ENCODE measurements at places on chromosomes 6 and 20.

DNA sequence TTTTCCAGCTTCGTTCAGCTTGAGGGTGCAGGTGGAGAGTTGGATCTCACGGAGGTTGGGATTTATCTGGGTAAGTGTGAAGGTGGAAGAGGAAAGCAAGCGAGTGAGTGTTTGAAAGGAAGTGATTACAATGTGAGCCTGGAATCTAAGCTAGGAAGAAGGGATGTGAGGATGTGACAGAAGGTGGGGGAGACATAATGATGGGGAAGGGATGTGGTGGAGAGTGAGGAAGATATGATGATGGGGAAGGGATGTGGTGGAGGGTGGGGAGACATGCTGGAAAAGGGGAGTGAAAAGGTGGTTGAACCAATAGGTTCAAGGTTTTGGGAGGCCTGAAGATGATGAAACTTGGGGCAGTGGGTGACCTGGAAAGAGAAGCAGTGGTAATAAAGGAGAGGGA lies 23.2 kb downstream of the KIAA1755 start:
- no peak for DNase-seq

DNA sequence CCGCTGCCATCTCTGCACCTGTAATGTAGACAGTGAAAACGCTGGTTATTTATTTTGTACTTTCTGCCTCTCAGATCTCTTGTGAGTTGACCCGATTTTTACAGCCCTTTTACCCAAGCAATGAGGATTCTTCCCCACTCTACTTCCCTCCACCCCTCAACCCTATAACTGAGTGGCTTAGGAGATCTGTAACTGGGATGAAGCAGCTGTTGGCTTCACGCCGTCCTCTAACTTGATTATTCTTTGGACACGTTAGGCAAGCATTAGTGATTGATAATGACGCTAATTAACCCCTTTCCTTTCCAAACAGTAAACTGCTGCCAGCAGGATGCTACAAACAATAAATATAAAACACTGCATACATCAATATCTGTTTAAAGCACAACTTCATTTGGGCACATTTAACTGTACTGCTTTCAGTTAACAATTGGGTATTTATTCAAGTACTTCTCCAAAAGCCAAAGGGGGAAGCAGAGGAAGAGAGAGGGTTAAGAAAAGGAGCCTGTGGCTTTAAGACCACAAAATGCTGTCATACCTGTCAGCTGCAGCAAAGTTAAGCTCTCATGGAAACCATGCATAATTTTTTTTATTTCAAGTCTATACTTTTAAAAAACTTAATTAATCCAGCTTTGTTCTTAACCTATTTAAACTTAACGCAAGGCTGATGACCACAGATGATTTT lies 21.2 kb downstream of the TFAP2A start:
- DNase-seq = no peak

GRCh38 chr6:167134448-167135328 lies 11.8 kb downstream of the CCR6 start:
- DNase-seq = no peak

DNA sequence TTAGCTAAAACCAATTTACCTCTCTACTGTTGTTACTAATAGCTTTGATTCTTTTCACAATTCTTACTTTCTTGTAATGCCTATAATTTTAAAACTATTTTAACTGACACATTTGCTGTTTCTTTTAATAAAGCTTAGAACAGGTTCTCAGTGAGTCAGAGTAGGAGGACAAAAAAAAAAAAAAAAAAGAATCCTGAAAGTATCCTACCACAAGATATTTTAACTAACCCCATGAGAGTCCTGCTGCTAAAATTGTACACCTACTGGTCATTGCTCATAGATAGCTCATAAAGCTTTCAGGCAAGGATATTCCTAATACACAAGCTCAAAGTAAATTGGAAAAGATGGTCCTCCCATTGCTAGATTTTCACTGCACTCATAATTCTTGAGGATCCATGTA lies 301.0 kb downstream of the CENPW start:
- no peak for DNase-seq

DNA sequence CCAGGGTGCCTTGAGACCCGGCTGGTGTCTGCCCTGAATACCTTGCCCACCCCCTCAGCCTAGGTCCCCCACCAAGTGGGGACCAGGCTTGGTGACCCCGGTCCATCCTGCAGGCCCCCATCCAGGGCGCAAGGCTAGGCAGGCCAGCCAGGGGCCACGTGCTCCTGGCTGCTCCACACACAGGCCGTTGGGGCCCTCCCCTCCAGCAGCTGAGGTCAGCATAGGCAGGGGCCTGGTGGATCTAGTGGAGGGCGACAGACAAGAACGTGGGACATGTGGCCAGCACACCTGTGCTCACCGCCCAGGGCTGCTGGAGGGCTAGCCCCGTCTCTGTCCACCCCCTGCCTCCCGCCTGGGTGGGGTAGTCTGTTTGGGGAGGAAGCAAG lies 7.5 kb upstream of the HRH3 start:
- DNase-seq = no peak

DNA sequence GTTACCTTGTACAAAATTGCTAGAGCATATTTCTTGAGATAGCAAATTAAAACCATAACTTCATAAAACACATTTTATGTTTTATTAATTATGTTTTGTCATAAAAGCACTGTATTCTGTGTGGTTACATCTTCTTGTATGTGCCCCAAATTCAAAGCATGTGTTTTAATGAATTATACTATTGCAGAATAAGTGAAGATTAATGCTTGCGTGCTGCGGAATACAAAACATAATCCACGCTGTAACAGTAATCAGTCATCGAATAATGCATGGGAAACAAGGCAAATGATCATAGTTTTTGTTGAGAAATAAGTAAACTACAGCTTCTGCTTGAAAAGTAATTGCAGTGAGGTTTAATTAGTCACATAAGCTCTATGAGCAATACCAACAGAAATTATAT lies 459.2 kb upstream of the SOX4 start:
- DNase-seq = no peak

- DNase-seq = no peak
Measured at GRCh38 chr6:70079241-70079640, 212.9 kb downstream of the COL19A1 start.

DNA sequence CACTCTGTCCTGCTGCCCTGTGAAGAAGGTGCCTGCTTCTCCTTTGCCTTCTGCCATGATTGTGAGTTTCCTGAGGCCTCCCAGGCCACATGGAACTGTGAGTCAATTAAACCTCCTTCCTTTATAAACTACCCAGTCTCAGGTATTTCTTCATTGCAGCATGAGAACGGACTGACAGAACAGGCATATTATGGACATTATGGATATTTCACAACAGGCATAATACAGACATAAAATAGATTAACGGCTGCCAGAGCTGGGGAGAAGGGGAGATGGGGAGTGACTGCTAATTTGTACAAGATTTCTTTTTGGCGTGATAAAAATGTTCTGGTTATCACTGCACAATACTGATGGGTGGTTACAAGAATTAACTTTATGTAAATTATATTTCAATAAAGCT lies 29.4 kb downstream of the TRPC4AP start:
- no peak for DNase-seq

DNA sequence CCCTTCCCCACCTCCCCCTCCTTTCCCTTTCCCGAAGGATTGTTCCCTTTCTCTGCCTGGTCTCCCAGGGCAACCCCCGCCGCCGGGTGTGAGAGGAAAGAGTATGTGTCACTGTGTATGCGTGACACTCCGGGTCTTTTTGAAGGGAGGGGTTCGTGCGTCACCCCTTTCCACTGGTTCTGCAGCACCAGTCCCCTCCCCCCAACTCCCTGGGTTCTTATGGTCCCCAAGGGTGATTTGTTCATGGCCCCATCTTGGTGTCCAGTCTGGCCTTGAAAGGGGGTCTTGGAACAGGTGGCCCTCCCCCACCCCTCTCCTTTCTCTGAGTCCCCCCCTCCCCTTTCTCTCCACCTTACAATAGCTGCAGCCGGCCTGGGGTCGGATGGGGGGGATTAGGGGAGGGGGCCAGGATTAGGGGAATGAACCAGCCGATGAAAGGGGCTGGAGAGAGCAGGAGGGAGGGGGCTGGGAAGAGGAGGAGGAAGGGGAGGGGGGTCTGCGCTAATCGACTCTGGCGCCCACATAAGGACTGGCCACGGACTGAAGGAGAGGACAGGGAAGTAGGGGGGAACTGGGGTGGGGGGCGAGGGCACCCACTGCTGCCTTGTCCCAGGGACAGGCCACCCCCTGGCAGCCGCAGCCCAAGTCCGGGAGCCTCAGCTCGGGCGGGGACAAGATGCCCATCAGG lies 1.3 kb upstream of the RING1 start:
- peak; percentile 94 for DNase-seq

DNA sequence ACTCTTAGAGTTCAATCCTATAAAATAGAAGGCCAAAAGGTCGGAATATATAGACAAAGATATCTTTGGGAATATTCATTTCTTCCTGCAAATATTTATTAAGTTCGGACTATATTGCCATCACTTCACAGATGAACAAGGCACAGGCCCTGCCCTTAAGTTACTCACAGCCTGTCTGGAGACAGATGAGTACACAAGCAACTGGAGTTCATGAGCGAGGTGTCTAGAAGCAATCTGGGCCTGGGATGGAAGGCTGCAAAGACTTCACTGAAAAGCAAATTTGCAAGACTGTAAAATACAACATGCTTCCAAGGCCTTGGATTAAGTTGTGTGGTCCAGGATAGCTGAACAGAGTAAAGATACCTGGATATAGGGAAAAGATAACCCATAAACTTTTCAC lies 56.7 kb upstream of the CEP85L start:
- DNase-seq = no peak

DNA sequence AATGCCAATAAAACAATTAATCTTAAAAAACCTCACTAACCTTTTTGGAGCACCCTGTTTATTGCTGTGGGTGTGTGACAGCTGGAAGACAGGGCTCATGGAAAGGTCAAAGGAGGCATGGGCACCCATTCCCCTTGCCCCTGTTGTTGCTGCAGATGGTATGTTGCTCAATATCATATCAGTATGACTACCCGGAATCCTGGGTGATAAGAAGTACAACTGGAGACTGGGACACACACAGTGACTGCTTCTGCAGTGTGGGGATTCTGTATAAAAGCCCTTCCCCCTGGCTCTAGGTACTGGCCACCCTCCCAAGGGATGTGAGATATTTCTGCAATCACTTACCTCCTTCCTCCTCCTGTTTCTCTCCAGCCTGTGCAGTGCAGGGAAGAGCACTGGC lies 47.3 kb upstream of the IL20RA start:
- no peak for DNase-seq

Data from ecto neural progenitor cell (in vitro differentiated cells).